Heart right ventricle (tissue), 16 donors: ENCODE measurements at places on chromosomes 3 and 15. TPM values are rescaled to one million over a fixed set of nuclear protein-coding genes. Genes with fewer than 3 reads are reported as not detected.

CORO2B gene
- total RNA-seq, result 2.6 TPM

PLA2G4E gene
- total RNA-seq, result not detected

GOLGA6L4 gene
- 1.1 TPM for total RNA-seq

SCAANT1 gene
- not detected for total RNA-seq

MAGI1 gene
- total RNA-seq, result 19.4 TPM

LHFPL4 gene
- total RNA-seq, result not detected

SERPINI2 gene
- 0.40 TPM for total RNA-seq

IQCH gene
- total RNA-seq, result 2.6 TPM

PIGZ gene
- 6.0 TPM for total RNA-seq

FETUB gene
- total RNA-seq, result not detected

ARF4 gene
- total RNA-seq, result 71.3 TPM

CD200R1 gene
- total RNA-seq, result 0.13 TPM

GOLGA6L25 gene
- total RNA-seq, result not detected

STAC gene
- 0.55 TPM for total RNA-seq

RABL3 gene
- 18.0 TPM for total RNA-seq

TM6SF1 gene
- total RNA-seq, result 2.8 TPM

CLDND1 gene
- 78.4 TPM for total RNA-seq

SENP8 gene
- 5.6 TPM for total RNA-seq

CHRD gene
- total RNA-seq, result 2.6 TPM

SSUH2 gene
- total RNA-seq, result 4.7 TPM

ARHGEF26 gene
- 1.1 TPM for total RNA-seq

GOLGA6L24 gene
- total RNA-seq, result not detected

SPATA12 gene
- total RNA-seq, result not detected

EIF1B gene
- total RNA-seq, result 286 TPM

COL6A5 gene
- not detected for total RNA-seq

GPR87 gene
- not detected for total RNA-seq

MINAR1 gene
- total RNA-seq, result 0.05 TPM

UPK1B gene
- not detected for total RNA-seq

CLDN1 gene
- 0.14 TPM for total RNA-seq

C3orf70 gene
- 1.6 TPM for total RNA-seq

PDZRN3 gene
- 87.7 TPM for total RNA-seq

PDCD10 gene
- total RNA-seq, result 40.9 TPM

BTLA gene
- total RNA-seq, result 0.07 TPM

CISH gene
- total RNA-seq, result 22.8 TPM

OR5K2 gene
- total RNA-seq, result not detected

LRRC34 gene
- 0.87 TPM for total RNA-seq

SLC22A13 gene
- total RNA-seq, result 0.31 TPM

CADPS gene
- 10.7 TPM for total RNA-seq

ACSBG1 gene
- 0.22 TPM for total RNA-seq

RBPMS2 gene
- 209 TPM for total RNA-seq

DCUN1D1 gene
- 36.8 TPM for total RNA-seq

AADACL2 gene
- not detected for total RNA-seq

RAB5A gene
- 71.7 TPM for total RNA-seq

FMN1 gene
- 3.2 TPM for total RNA-seq

HAUS2 gene
- 10.2 TPM for total RNA-seq

WHAMM gene
- 7.7 TPM for total RNA-seq

ADAMTS17 gene
- total RNA-seq, result 1.2 TPM

ILDR1 gene
- not detected for total RNA-seq

SAXO2 gene
- 4.2 TPM for total RNA-seq

AMT gene
- 36.8 TPM for total RNA-seq

NLGN1 gene
- 14.8 TPM for total RNA-seq

TTLL13 gene
- total RNA-seq, result not detected

ITIH1 gene
- not detected for total RNA-seq

DPPA4 gene
- not detected for total RNA-seq

HEXA gene
- 84.3 TPM for total RNA-seq

CCR8 gene
- not detected for total RNA-seq

GP9 gene
- not detected for total RNA-seq

CCDC33 gene
- total RNA-seq, result not detected
